ENCODE measurements at places on chromosomes 1 and 21.

GRCh38 chr1:109240158-109241152 lies 8.9 kb upstream of the CELSR2 start:
- DNase-seq, result no peak

GRCh38 chr1:62810420-62811274 lies 26.7 kb downstream of the ATG4C start:
- DNase-seq, result peak; percentile 44

DNA sequence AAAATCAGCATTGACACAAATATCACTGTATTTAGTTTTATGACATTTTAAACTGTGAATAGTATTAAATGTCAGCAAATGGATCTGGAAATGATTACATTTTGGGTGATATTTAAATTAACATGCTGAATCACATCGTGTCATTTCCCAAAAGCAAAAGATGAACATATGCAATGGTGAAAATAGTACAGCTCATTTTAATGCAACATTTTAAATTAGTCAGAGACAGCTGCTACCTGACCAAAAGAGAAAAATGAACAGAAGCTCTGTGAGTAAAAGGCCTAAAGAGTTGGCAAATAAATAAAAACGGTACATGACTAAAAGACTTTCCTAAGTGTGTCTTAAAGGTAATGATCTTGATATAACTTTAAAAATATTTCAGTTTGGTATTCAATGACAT lies 86.0 kb upstream of the GNG4 start:
- peak; percentile 11 for DNase-seq

DNA sequence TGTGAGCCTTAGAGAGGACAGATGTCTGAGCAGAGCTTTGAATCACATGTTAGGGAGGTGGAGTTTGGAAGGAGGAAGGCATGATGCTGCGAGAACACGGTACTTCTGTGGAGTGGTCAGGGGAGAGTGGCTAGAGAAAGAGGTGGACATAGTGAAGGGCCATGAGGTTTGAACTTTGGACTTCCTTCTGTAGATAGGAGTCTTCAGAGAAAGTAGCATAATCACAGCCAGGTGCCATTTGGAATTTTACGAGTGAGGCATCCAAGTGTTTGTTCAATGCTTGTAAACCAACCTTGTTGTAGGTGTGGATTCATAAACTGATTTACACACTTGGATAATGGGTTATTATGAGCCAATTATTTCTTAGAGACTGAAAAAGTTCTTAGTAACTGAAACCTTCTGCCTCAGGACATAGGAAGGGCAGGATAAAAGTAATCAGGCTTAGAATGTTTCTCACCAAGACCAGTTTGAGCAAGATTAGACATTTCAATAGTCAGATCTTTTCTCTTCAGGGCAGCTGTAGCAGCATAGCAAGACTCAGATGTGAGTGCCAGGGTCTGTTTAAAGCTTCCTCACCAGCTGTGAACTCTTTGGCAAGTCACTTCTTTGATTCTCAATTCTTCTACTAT lies 83.5 kb upstream of the HMCN1 start:
- DNase-seq, result no peak

GRCh38 chr1:97070376-97070775 lies 348.8 kb downstream of the PTBP2 start:
- no peak for DNase-seq

GRCh38 chr1:50265790-50266314 lies 157.1 kb downstream of the ELAVL4 start:
- peak; percentile 65 for DNase-seq

DNA sequence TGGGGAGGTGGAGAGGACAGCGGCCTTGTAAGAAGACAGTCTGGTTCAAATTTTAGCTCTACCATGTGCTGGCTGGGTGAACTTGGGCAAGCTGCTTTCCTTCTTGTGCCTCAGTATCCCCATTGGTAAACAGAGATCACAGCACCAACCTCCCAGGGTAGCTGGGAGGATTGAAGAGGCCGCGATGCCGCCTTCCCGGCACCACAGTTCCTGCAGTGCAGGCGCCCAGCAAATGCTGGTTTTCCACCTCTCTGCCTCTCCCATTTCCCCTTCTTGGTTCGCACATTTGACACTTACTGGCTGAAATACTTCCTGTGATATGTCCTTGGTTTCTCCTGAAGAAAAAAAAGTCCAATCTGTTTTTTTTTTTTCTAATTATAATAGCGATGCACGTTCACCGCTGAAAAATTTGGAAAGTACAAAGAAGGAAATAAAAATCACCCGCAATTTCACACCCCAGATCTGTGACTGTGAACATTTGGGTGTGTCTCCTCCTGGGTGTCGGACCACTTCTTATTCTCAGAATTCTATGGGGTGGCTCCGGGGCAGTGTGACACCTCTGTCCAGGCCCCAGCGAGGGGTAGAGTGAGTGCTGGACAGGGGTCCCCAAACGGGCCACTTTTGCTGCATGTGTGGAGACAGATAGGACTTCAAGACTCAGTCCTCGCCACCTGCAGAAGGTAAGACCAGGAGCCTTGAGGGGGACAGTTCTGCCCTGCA lies 73.1 kb downstream of the RUNX3 start:
- DNase-seq, result no peak

GRCh38 chr1:14136152-14136763 lies 436.3 kb downstream of the PRDM2 start:
- no peak for DNase-seq

- DNase-seq, result peak; percentile 84
Observed at GRCh38 chr1:184945678-184946412, 28.5 kb downstream of the NIBAN1 start.

DNA sequence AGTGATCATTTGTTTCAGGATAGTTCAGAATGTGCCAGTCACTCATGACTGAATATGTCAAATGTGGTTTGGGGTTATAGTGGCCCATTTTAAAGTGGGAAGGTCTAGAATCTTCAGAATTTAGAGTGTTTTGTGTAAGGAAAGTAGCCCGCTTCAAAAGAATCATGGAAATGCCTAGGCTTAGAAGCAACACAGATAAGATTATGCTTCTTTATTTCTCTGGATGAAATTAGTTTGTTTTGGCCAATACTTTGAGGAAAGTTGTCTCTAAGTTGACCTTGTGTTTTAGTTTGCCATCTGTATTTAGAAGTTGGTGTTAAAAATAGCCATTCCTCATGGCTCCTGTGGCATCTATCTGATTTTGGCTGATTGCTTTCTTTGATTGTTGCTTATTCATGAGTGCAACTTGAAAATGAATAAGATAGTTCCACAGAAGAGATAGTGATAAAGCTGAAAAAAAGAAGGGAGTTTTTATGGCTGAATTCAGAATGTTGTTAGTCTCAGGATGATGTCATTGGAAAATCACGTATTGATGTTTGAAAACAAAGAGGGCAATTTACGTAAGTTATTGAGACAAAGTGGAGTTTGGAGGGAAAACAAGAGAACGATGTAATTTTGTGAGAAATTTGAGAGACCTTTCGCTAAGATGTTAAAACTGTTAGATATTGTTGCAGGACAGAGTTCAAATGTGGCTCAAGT lies 71.9 kb downstream of the PLA2G4A start:
- DNase-seq, result no peak

- no peak for DNase-seq
Observed at GRCh38 chr1:43039228-43040055, 80.8 kb upstream of the SLC2A1 start.

Data from suppressor macrophage treated with lipopolysaccharide for 4 hours (primary cell).